ENCODE measurements at places on chromosomes 2 and 18. TPM values are rescaled to one million over a fixed set of nuclear protein-coding genes. Genes with fewer than 3 reads are reported as not detected.

DNA sequence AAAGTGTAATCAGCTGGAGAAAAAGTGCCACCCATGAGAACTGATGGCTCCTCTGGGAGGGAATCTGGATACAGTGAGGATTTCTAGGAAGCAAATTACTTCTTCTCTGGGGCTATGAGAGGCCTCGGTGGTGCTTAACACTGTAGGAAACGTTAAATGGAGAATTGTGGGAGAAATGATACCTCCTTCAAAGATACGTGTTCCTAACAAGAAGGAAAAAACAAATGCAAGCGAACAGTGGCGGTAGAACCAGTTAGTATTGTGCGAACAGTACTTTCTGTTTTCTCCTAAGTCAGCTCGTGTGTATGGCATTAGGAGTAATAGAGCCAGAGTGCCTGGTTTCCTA, 587 bp upstream of the MTIF2 start:
- no peaks in the 10 kb centered on the region for H3K36me3 ChIP-seq
- H3K27ac ChIP-seq = peak overlapping the region; percentile 92
- DNase-seq = peak; percentile 30
- H3K27me3 ChIP-seq = no peaks in the 10 kb centered on the region

GRCh38 chr2:140473851-140474250, 1657.0 kb downstream of the LRP1B start:
- no peaks in the 10 kb centered on the region for H3K36me3 ChIP-seq
- no peak overlapping the region for H3K4me3 ChIP-seq
- no peaks in the 10 kb centered on the region for H3K4me1 ChIP-seq

GRCh38 chr2:218129458-218130135, 3.8 kb downstream of the CXCR2 start:
- peaks cover 7% of the 10 kb centered on the region for H3K27me3 ChIP-seq
- no peak for DNase-seq
- no peak overlapping the region for H3K4me3 ChIP-seq
- H3K27ac ChIP-seq = no peak overlapping the region
- H3K4me1 ChIP-seq = no peaks in the 10 kb centered on the region
- no peaks in the 10 kb centered on the region for H3K36me3 ChIP-seq

DNA sequence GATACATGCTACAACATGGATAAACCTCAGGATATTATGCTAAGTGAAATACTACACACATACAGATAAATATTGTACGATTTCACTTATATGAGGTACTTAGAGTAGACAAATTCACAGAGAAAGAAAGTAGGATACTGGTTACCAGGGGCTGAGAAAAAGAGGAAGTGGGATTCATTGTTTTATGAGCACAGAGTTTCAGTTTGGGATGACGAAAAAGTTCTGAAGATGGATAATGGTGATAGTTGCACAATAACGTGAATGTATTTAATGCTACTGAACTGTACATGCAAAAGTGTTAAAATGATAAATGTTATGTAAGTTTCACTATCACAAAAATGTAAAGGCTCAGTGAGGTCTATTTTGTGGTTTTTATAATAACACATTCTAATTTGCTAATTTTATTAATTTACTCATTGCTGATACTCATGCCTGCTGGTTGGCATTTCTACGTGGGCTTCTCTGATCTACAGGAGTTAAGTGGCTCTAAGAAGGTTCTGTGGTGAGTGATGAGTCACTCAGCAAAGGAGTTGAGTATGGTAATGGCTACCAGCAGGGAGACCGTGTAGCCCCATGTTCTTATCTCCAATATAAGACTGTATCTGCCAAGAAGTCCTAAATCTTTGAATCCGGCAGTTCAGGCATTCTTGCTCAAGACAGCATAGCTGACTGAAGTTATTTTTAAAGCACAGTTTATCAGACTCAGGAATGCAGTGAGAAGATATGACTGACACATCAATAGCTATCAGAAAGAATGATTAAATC, 41.1 kb downstream of the UPP2 start:
- H3K27me3 ChIP-seq = no peaks in the 10 kb centered on the region
- H3K36me3 ChIP-seq = no peaks in the 10 kb centered on the region
- no peak overlapping the region for H3K27ac ChIP-seq
- peak; percentile 8 for DNase-seq
- no peaks in the 10 kb centered on the region for H3K4me1 ChIP-seq

- H3K27me3 ChIP-seq = no peaks in the 10 kb centered on the region
- no peak overlapping the region for H3K4me3 ChIP-seq
- DNase-seq = no peak
- H3K36me3 ChIP-seq = no peaks in the 10 kb centered on the region
- no peaks in the 10 kb centered on the region for H3K4me1 ChIP-seq
These were observed 2.6 kb upstream of the TLK1 start for GRCh38 chr2:171163261-171163660.

DNA sequence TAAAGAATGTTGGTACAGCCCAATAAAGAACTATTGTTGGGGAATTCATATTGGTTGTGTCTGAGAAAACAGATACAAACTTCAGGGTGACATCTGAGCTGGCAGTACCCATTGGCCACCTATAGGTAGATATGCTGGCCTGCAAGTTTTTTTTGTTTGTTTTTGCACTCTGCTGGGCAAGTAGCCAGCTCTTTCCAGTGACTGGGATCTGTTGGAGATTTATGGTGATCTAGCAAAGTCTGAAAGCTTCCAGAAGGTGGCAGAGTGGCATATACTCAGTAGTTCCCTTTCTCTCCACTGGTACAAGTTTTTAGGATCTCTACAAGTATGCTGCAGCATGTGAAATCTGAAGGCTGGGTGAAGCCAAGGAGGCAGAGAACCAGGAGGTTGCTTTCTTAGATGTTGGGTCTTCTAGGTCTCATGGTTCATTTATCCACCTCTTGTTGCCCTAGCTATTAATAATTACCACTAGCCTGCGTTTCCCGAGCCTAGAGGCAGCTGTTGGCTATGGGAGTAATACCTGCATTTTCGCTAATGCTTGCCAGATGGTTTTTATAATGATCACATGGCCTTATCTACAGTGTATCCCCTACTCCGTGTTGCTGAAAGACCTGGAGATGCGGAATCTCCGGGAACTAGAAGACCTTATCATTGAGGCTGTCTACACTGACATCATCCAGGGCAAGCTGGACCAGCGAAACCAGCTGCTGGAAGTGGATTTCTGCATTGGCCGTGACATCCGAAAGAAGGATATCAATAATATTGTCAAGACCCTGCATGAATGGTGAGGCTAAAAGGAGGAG, 9.5 kb downstream of the COPS7B start:
- H3K27ac ChIP-seq = no peak overlapping the region
- no peak for DNase-seq
- H3K4me1 ChIP-seq = no peaks in the 10 kb centered on the region
- H3K36me3 ChIP-seq = peaks cover 52% of the 10 kb centered on the region
- no peak overlapping the region for H3K4me3 ChIP-seq
- no peaks in the 10 kb centered on the region for H3K27me3 ChIP-seq

GRCh38 chr2:46647766-46648742, 168.7 kb downstream of the TMEM247 start:
- DNase-seq = no peak
- no peaks in the 10 kb centered on the region for H3K27me3 ChIP-seq
- H3K27ac ChIP-seq = no peak overlapping the region
- peaks cover 19% of the 10 kb centered on the region for H3K4me1 ChIP-seq
- no peak overlapping the region for H3K4me3 ChIP-seq

DNA sequence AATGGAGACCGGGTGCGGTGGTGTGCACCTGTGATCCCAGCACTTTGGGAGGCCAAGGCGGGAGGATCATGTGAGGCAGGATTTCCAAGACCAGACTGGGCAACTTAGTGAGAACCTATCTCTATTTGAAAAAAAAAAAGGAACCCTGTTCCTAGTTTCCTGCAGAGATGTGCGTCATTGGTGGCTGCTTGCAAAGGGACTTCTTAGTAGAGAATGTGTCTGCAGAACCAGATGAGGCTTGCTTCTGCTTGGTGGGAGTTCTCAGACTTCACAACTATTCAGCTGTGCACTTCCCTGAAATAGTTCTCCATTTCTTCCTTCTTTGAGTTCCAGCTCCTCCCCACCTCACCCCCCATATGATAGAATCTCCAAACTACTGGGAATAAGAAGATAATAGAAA, 22.3 kb downstream of the ZCCHC2 start:
- peak; percentile 59 for DNase-seq
- peaks cover 31% of the 10 kb centered on the region for H3K36me3 ChIP-seq
- no peak overlapping the region for H3K4me3 ChIP-seq
- no peaks in the 10 kb centered on the region for H3K4me1 ChIP-seq
- no peak overlapping the region for H3K27ac ChIP-seq

GRCh38 chr2:191713837-191714236, 35.9 kb downstream of the NABP1 start:
- no peak for DNase-seq
- no peak overlapping the region for H3K27ac ChIP-seq
- no peaks in the 10 kb centered on the region for H3K36me3 ChIP-seq
- H3K27me3 ChIP-seq = no peaks in the 10 kb centered on the region

DNA sequence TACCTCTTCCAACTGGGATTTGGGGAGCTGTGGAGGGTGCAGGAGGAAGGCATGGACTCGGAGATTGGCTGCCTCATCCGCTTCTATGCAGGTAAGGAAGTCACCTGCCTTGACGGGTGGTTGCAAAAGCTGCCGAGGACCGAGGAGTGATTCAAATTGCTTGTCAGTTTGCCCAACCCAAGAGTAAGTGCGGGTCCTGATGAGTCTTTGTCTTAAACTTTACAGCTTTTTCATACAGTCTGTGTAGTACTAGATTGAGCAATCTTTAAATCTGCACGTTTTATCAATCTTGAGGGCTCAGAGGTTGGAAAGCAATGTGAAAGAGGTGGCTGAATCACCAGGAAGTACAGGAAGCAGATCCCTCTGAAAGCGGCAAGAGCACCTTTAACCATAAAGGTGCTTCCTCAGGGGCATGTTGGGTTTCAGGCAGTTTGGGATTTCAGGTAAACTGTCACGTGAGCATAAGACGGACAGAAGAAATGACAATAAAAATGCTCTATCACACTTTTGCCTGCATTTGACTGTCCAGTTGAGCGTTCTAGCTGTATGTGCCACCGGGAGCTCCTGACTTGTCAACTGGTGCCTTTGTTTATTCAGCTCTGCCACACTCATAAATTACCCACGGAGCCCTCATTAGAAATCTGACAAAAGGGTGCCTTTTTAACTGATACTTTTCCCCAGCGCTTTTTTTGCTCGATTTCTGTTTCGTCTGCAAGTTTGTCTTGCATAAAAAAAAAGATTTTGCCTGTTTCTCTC, 2.0 kb downstream of the PHLPP1 start:
- peak; percentile 55 for DNase-seq
- H3K4me1 ChIP-seq = peaks cover 3% of the 10 kb centered on the region
- no peaks in the 10 kb centered on the region for H3K27me3 ChIP-seq
- H3K36me3 ChIP-seq = no peaks in the 10 kb centered on the region

DNA sequence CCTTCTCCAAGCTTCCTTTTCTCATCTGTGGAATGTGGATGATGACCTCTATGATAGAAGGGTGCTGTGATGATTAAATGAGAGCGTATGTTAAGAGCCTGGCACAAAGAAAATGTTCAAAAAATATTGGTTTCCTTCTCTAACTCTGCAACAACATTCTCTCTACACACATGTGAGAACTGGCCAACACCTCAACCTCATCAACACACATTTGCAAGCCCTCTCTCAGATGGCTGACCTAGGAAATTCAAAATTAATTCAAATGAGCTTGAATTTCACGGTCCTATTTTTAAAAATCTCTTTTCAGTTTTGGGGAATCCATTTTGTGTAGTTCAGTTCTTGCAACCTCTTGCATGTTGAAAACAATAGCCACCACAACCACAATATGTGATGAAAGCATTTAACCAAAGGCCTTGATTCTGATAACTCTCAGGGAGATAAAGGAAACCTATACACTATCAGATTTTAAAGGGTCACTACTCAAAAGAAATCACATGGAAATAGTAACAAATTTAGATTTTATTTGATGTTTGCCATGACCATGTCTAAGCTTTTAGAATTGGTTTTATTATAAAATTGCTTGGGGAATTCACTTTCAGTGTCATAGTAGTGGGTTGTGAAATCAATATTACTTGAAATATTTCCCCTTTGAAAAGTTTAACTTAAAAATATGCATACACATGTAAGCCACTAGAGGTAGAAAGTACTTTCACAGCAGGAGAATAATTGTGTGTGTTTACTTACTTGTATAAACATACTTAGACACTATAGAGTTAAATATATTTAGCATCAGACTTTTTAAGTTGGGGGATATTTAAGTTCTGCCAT, 16.6 kb upstream of the NABP1 start:
- H3K36me3 ChIP-seq = no peaks in the 10 kb centered on the region
- no peak for DNase-seq

- no peak for DNase-seq
- no peaks in the 10 kb centered on the region for H3K36me3 ChIP-seq
- H3K27me3 ChIP-seq = no peaks in the 10 kb centered on the region
- H3K4me3 ChIP-seq = no peak overlapping the region
These were observed 3.2 kb downstream of the MARS2 start for GRCh38 chr2:197708331-197708730.

DNA sequence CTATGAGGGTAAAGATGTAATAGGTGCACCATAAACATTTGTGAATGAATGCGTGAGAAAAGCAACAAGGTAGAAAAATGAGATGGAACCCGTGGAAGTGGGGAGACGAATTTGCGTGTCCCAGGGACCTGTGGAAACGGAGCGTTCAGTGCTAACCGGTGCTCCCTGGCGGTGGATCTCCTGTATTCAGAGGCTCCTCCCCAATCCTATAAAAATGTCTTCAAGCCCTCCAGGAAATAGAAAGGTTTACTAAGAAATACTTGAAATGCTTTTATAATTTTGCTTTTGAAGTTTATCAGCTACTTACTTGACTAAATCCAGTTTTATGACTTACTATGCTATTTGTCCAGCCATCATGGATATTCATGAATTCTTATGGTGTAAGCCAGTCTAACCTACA, 62.8 kb upstream of the RBM44 start:
- DNase-seq = no peak
- H3K36me3 ChIP-seq = peaks cover 33% of the 10 kb centered on the region
- no peak overlapping the region for H3K4me3 ChIP-seq
- H3K27ac ChIP-seq = no peak overlapping the region

- H3K27me3 ChIP-seq = no peaks in the 10 kb centered on the region
- no peak overlapping the region for H3K4me3 ChIP-seq
These were observed 15.0 kb upstream of the ACMSD start for GRCh38 chr2:134823431-134823830.

- peak; percentile 32 for DNase-seq
- no peak overlapping the region for H3K27ac ChIP-seq
- no peaks in the 10 kb centered on the region for H3K4me1 ChIP-seq
- H3K4me3 ChIP-seq = no peak overlapping the region
These were observed 184.0 kb downstream of the FIGN start for GRCh38 chr2:163551616-163552373.

DNA sequence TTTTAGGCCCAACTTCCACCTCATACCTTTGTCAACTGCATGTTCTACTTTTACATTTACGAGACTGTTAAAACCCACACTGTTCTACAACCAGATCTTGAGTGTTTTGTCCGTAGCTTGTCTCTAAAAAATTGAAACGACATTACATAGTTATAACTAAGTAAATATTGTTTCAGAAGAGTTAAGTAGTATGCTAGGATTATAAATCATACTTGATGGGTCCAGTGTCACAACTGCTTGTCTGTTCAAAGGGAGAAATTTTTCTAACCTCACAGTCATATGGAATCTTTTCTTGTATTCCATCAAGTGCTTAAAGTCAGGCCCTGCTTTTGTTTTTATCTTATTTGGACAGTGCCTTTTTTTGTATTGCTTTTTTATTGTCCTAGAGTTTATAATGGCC, 4.3 kb downstream of the GMCL1 start:
- H3K4me1 ChIP-seq = peaks cover 13% of the 10 kb centered on the region
- DNase-seq = no peak
- no peak overlapping the region for H3K4me3 ChIP-seq
- H3K27ac ChIP-seq = no peak overlapping the region
- H3K27me3 ChIP-seq = no peaks in the 10 kb centered on the region
- peaks cover 2% of the 10 kb centered on the region for H3K36me3 ChIP-seq

The GNAL gene
- 1.7 TPM for total RNA-seq

The ADD2 gene
- 0.98 TPM for total RNA-seq

The CHST9 gene
- total RNA-seq = 0.27 TPM

The TBR1 gene
- not detected for total RNA-seq

The DPP4 gene
- 13.4 TPM for total RNA-seq

The DSC2 gene
- total RNA-seq = 3.5 TPM

The AGXT gene
- total RNA-seq = 0.13 TPM

The CCDC102B gene
- total RNA-seq = 30.9 TPM

All from muscle of leg (tissue), 16 donors.